Esophagus squamous epithelium (tissue), 5 donors: ENCODE measurements at places on chromosomes 11 and 22.

GRCh38 chr11:128180441-128181087 lies 406.8 kb downstream of the ETS1 start:
- DNase-seq = no peak

GRCh38 chr11:119447664-119448242 lies 24.8 kb upstream of the THY1 start:
- DNase-seq = no peak

DNA sequence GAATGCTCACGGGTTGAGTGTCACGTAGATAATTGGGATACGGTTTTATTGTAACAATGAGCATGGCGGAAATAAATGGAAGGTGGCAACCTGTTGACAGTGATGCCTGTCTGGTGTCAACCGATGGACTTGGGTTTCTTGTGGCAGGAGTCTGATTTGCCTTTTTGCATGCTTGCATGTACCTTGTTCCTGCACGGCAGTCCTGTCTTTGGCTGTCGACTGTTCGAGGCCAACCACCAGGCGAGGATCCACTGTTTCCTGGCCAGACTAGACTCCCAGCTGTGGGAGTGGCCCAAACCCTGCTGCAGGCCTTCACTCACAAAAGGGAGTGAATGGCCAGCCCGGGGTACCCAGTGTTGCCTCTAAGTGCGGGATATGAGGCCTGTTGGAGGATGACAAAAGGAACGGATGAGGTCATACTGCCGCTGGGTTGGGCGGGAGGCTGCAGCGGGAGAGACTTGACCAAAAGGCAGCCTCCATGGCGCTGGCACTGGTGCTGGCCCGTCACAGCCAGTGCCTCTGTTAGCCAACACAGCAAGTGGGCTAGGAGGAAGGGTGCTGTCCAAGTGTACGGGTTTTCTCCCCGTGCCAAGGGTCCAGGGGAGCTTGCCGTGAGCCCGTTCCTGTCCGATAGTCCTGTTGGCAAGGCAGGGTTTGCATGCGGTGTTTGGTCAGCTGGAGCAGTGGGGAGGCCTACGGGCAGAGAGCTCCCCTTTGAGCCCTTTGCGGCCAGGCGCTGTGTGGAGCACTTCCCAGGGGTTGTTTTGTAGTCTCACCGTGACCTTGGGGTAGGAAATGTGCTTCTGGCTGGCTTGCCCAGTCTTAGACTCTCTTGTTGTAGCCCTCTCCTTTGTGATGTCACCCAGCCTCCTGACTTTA lies 974 bp downstream of the DGCR8 start:
- no peak for DNase-seq

DNA sequence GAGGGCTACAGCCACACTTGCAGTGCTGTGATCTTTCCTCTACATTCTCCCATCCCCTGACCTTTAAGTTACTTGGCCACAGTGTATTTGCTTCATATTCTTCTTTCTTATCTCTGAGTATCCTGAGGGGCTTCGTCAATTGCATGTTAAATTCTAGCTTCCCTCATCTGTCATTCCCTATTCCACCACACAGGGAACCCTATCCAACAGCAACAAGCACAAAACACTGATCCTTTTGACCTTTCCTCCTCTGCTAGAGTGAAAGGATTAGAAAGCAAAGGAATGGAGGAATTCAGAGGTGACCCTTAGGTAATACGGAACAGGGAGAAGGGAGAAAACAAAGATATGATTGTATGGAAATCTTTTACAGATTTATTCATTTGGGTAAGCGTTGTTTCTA lies 1061.7 kb upstream of the TENM4 start:
- DNase-seq = no peak

DNA sequence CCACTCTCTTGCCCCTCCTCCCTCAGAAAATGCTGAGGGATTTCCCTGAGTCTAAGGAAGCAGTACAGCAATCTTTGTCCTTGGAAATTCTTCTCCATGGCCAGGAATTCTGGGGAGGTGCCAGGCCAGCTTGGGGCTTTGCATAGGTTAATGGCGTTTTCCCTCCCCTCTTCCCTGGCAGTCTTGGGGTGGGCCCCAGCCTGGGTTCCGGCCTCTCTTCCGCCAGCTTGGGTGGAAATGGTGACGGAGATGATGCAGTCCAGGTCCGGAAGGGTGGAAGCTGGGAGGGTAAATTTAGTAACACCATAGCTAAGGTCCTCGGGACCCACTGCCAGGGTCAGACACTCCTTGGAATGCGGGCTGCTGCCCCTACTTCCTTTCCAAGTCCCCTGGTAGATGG lies 5.0 kb downstream of the PHLDB1 start:
- no peak for DNase-seq

DNA sequence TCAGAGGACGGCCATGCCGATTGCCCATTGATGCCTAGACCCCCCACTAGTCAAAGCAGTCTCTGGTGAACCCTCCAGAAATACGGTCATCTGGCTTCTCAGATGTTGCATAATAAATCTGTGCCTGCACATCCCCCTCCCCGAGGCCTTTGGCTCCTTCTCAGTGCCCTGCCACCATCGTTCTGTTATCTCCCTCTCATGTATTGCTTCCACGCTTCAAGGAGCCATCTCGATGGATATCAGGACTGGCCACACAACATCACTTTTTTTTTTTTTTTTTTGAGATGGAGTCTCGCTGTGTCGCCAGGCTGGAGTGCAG lies 1.6 kb upstream of the RRP7A start:
- DNase-seq = no peak

DNA sequence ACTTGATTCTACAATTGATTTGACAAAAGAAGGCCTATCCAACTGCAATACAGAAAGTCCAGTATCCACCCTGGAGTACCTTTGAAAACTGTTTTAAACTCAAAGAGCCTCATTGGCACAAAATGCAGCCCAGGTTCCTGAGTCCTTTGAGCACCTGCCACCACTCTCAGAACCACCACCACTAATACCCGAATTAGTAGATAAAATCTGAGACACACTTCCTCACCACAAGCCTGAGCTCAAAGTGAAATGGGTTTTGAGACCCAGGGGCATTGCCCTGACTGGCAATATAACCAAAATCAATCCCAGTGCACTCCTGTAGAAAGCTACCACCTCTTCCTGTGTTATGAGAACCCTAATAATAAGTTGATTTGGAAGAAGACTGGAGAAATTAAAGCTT lies 215.7 kb downstream of the CSNK2A3 start:
- no peak for DNase-seq

DNA sequence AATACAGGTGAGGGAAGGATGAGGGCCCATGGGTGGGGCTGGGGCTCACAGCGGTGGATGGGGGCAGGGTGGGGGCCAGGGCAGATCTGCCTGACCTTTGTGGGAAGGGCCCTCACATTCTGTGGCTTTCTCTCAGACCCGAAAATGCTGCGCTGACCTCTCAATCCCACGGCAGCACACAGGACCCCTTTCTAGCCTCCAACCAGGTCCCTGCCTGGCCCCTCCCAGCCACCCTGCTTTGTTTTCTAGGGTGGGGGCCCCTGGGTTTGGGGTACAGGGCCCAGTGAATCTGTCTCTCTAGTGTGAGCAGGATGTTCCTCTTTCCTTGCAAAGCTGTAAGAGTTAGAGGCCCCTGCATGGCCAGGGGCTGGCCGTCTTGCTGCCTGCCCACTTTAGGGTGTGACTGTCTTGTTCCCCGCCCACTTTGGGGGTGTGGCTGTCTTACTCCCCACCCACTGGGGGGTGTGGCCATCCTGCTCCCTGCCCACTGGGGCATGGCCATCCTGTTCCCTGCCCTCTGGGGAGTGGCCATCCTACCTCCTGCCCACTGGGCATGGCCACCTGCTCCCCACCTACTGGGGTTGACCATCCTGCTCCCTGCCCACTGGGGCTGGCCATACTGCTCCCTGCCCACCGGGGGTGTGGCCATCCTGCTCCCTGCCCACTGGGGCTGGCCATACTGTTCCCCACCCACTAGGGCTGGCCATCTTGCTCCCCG lies 11.5 kb downstream of the PARVG start:
- no peak for DNase-seq
